ENCODE measurements at places on chromosomes 11 and 22. TPM values are rescaled to one million over a fixed set of nuclear protein-coding genes. Genes with fewer than 3 reads are reported as not detected.

DNA sequence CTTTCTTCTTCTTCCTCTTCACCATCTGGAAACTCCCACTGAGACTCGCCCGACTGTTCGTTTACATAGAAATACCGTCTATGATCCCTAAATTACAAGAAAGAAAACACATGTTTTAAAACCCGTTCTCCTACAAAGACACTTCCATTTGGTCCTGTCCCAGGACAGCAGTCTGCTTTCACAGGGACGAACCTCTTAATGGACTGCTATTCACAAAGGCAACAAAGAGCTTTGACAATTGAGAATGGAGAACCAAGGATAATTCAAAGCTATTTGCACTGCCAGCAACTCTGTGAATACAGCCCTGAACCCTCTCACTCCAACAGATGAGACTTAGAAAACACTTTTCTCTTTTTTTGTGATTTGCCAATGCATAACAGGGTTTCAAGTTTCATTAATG lies 16.3 kb upstream of the AGBL2 start:
- no peak for DNase-seq

PNPLA5 gene
- not detected for polyA plus RNA-seq

GRAP2 gene
- 0.13 TPM for polyA plus RNA-seq

DNA sequence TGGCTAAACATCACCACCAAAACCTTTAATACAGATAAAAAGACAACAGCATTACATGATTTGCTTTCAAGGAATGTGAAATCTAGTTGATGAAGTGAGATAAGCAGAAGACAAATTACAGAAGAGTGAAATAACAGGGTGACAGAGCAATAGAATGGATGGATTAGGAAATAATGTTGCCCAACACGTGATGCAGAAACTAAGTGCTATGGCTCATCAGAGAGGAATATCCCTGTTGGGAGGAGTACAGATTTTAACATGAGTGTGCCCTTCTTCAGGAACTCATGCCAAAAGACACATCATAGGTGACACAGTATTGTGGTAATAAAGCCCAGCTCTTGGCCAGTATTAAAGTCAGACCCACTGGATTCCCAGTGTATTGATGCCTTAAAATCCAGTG lies 176.6 kb upstream of the RAG2 start:
- no peak for DNase-seq

GRCh38 chr11:65003282-65003681 lies 6.5 kb upstream of the BATF2 start:
- DNase-seq, result no peak

DNA sequence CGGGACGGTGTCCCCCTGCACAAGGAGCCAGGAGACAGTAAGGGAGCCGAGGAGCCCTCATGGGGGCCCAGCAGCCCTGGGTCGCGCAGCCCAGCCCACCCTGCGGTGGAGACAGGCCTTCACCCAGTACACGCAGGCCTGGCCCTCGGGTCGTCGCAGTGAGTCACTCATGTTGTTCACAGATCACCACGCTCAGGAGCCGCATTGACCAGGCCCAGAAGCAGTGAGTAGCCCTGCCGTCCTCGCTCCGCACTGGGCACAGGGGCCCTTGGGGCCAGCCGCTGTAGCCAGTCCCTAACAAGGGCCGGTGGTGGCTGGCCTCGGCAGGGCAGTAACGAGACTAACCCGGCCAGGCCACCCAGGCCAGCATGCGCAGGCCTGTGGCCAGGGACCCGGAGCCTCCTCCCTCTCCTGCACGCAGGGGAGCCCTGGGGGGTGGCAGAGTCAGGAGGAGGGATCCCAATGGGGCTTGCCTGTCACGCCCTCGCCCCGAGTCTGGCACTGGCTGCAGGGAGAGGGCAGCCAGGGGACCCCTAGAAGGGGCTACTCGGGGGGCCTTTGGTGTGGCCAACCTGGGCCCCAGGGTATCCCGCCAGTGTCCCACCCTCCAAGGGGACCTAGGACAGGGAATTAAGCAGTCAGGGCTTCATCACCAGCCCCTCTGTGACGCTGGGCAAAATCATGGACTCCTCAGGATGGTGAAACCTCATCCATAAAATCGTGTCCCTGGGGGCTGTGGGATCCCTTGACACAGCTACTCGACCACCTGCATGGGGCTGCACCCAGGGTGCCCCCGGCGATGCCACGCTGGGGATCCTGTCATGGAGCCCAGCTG lies 10.1 kb upstream of the MRPL23 start:
- peak; percentile 35 for DNase-seq

DNA sequence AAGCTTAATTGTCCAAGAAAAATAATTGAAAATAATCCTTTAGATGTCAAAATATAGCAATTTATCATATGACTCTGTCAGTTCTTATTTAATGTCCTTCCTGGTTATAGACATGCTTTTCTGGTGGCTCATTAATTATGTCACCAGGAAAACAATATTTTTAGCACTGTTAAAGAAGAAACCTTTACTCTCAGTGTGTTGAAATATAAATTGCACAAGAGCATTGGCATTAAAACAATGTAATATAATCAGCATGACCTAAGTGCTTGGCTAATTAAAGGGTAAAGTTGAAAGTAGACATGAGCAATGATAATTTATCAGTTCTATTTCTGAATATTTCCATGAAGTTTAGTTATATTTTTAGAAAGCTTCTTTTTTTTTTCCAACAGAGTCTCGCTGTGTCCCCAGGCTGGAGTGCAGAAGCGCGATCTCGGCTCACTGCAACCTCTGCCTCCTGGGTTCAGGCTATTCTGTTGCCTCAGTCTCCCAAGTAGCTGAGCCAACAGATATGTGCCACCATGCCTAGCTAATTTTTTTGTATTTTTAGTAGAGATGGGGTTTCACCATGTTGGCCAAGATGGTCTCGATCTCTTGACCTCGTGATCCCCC lies 232.3 kb downstream of the JRKL start:
- no peak for DNase-seq

TPBGL gene
- 0.03 TPM for polyA plus RNA-seq

CSNK2A3 gene
- polyA plus RNA-seq, result 0.31 TPM

DNA sequence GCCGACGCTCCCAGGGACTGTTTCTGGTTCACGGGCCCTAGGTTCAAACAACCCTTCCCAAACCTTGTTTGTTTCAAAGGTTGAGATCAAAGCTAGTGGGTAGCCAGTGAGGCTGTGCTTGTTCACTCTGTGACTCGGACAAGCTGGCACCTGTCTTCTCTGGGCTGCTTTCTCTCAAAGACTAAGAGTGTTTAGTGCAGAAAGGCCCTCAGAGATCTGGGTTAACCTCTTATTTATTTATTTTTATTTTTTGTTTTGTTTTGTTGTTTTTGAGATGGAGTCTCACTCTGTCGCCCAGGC lies 13.0 kb upstream of the MALAT1 start:
- no peak for DNase-seq

GRCh38 chr11:18171377-18172000 lies 1.1 kb upstream of the MRGPRX4 start:
- DNase-seq, result peak; percentile 55

SHISAL1 gene
- polyA plus RNA-seq, result 0.11 TPM

DNA sequence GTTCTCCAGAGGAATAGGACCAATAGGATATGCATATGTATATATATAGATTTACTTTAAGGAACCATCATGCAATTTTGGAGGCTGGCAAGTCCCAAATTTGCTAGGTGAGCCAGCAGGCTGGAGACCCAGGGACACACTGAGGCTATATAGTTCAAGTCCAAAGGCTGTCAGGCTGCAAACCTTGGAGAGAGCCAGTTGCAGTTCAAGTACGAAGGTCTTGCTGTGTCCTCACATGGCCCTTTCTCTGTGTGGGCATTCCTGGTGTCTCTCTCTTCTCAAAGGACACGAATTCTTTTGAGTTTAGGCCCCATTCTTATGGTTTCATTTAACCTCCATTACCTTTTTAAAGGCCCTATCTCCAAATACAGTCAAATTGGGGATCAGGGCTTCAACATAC lies 134.4 kb upstream of the SORL1-AS1 start:
- DNase-seq, result no peak

DNA sequence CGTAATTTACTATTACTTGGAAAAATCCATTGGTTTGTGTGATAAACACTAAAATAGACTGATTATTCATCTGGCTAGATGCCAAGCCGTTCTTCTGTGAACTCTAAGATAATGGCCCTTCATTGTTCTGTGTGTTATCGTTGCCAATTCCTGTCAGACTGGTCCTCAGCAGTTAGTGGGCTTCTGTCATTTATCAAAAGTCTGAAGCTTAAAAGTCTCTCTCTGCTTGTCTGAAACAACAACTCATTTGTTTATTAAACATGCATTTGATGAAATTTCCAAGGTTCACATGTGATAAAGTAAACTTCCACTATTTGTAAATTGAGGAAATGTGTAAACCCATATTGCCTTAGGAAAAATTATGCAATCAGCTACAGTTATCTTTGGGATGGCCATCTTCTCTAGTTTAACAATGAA lies 21.1 kb upstream of the RDX start:
- DNase-seq, result peak; percentile 62

DCDC1 gene
- 0.12 TPM for polyA plus RNA-seq

DNA sequence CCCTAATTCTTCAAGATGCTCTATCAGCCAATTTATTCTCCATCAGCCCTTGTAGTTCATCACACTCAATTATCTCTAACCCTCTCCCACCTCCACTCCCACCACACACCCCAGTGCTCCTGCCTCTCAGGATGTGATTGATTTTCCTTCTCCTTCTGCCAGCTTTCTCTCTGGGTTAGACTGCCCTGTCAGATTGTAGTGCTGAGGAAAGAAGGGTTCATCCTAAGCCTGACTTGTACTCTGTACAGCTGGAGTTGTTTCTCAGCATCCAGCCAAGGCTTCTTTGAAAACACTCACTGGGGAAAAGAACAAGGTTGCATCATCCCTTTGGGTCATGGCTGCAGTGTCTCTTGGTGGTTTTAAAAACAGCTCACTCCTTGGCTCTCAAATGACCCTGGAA lies 61.2 kb downstream of the CECR2 start:
- DNase-seq, result no peak

- no peak for DNase-seq
Measured at GRCh38 chr11:131481303-131481702, 110.9 kb downstream of the NTM start.

SLC17A6 gene
- polyA plus RNA-seq, result not detected

RDX gene
- polyA plus RNA-seq, result 29.4 TPM

PGA5 gene
- not detected for polyA plus RNA-seq

GRCh38 chr11:1231396-1232020 lies 8.6 kb downstream of the MUC5B start:
- DNase-seq, result peak; percentile 84

RFPL3 gene
- polyA plus RNA-seq, result not detected

RHOD gene
- not detected for polyA plus RNA-seq

DNA sequence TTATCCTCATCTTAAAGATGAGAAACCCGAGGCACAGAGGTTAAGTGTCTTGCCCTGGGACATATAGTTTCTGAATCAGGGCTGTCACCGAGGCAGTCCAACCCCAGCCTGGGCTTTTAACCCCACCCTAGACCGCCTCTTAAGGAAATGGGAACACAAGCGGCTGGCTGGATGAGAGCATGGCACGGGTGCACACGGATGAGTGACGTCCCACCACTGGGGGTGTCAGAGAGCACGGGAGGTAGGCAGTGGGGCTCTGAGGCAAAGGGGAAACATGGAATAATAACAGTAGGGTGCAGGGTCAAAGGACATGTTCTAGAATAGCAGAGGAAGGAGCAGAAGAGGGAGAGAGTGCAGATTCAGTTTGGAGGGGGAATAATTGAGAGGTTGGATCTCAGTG lies 22.3 kb downstream of the PPFIBP2 start:
- peak; percentile 38 for DNase-seq

CARD16 gene
- not detected for polyA plus RNA-seq

DNA sequence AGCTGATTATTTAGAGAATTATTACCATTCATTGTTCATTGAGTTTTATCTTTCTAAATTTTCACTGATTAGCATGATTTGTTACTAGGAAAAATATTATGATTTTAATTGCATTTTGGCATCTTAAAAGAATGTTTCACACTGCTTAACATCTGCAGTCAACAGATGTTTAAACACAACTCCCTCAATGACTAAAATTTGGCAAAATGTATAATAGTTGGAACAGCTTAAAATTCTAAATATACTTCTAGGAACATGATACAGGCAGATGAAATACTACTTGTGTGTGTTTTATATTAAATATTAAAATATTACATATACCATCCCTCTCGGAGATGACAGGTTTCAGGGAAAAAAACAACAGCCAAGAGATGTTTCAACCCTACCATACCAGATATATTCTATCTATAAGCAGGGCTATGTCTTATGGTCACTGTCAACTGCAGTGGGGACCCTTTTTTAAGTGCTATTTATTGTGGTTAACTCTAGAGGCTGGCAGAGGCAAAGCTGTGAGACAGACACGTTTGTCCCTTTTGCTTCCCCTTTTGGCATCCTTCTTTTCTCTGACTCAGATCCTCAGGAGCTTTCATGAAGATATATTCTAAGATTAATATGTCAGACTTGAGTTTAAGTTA lies 81.9 kb downstream of the BDNF start:
- no peak for DNase-seq

Measured in SK-N-SH (cell line).